ENCODE measurements at places on chromosomes 11 and 22. TPM values are rescaled to one million over a fixed set of nuclear protein-coding genes. Genes with fewer than 3 reads are reported as not detected.

OR4C13 gene
- not detected for polyA plus RNA-seq

DNA sequence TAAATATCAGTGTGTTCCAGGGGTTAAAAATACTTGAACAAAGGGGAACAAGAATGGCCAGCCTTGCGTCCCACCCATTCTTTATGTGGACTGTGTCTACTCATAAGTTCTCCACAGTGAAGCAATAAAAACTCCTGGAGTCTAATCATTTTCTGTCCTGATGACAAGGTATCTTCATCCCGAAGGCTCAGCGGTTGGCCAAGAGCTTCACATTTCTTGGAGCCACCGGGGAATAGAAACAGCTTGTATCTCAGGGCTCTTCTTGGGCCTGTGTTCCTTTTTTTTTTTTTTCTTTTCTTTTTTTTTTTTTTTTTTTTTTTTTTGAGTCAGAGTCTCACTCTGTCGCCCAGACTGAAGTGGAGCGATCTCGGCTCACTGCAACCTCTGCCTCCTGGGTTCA is 36.8 kb upstream of the ADORA2A start:
- no peak for DNase-seq

DNA sequence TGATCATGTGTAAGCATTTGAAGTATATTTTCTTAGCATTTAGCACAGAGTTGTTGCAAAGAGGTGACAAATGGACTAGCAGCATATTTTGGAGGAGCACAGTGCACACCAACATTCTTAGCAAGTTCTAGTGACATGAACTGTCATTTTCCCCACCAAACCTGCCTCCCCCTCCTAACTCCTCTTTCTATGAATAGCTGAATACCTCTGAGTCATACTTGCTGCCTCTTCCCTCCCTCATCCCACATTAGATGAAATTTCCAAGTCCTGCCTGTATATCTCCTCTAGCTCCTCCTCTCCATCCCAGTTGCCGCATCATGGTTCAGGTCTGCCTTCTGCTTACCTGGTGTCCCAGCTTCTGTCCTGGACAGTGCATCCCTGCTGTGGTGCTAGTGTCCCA is 7.2 kb downstream of the OSBP2 start:
- DNase-seq, result no peak

- no peak for DNase-seq
Measured at GRCh38 chr11:119460582-119460981, 37.6 kb upstream of the THY1 start.

DNA sequence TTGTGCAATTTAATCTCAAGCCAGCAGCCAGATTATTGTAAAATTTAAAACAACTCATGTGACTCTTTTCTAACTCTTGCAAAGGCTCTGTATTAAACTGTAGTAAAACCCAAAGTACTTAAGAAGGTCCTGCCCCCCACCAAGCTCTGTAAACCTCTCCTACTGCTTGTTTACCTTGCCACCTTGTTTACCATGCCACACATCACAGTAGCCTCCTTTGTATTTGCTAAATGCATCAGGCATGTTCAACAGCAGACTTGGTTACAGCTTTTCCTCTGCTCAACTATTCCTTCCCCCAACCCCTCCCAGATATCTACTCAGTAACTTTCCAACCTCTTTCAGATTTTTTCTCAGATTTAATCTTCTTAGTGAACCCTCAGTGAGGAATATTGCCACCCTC is 861.6 kb downstream of the METTL15 start:
- DNase-seq, result no peak

GRCh38 chr11:47186700-47187695 is 764 bp upstream of the PACSIN3 start:
- peak; percentile 72 for DNase-seq

GRCh38 chr11:94127638-94128037 is 1.0 kb upstream of the PANX1 start:
- DNase-seq, result no peak

DNA sequence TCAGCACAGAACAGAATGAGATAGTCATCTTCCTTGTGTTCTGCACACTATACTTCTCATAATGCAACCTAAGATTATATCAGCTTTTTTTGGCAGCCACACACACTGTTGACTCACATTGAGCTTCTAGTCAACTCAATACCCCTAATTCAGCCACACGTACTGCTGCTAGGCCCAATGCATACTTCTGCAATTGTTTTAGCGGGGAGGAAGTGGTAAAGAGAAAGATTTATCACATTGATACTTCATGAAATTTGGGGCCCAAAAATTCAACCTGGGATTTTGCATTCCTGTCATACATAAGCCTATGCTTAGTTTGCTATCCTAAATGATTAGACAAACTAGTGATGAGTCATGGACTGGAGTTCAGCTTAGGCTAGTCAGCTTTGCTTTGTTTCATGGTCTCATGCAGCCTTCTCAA is 8.6 kb upstream of the UPB1 start:
- no peak for DNase-seq

DNA sequence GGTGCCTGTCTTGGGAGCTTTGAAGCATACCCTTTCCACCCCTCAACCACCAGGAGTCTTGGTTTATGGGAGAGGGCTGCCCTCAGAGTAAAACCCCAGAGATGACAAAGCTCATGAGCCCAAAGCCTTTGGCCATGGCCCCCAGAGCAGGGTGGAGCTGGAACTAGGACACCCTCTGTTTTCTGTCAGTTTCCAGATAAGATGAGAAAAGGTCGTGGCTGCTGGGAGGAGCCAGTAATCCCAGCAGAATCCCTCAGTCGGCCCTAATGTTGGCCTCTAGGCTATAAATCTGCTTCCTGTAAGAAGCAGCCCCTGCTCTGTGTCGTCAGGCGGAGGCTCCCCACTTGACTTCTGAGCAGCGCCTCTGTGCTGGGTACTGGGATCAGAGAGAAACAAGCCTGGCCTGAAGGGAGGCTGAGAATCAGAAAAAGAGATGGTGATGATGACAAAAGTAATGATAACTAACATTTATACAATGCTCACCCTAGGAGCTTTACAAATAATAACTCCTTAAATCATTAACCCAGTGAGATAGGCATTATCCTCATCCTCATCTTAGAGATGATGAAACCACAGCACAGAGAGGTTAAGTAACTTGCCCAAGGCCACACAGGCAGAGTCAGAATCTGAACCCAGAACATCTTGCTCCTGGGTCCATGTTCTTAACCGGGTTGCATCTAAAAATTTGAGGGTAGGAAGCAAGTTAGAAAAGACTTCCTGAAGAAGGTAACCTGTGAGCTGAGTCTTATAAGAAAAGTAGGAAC is 471.4 kb downstream of the SOX6 start:
- DNase-seq, result peak; percentile 76

GRCh38 chr11:28939381-28939780 is 831.2 kb downstream of the METTL15 start:
- DNase-seq, result no peak
